Ovary (tissue), 10 donors: ENCODE measurements at places on chromosomes 7 and 10.

- DNase-seq = no peak
These were observed 59.4 kb downstream of the RAB11FIP2 start for GRCh38 chr10:117987244-117987909.

DNA sequence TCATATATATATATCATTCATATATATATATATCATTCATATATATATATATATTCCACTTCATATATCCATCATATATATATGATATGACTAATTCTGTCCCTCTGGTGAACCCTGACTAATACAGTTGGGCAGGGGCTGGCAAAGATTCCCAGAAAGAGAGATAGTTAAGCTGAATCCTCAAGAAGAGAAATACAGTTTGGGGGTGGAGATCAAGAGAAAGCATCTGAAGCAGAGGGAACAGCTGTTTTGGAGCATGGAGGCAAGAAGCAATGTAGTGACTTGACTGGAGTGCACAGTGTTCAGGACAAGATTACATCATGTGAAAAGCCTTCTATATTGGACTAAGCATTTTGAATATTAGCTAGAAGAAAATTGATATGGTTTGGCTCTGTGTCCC is 540.7 kb downstream of the MAGI2 start:
- DNase-seq = no peak

DNA sequence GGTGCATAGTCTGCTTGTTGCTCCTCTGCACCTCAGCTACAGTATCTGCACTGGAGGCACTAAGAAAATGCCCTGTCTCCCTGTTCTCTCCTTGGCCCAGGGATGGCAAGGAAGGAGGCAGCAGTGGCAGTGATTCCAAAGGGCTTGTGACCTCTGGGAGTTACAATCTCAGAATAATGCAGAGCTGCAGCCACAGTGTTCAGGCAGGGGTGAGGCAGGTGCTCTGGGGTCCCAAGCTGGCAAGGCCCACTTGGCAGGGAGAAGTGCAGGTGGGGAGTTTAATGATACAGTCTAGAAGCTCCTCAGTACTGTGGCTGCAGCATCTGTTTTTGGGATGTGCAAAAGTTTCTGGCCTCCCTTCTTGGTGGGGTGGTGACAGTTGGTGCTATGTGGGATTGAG is 456.4 kb downstream of the CCSER2 start:
- DNase-seq = no peak

DNA sequence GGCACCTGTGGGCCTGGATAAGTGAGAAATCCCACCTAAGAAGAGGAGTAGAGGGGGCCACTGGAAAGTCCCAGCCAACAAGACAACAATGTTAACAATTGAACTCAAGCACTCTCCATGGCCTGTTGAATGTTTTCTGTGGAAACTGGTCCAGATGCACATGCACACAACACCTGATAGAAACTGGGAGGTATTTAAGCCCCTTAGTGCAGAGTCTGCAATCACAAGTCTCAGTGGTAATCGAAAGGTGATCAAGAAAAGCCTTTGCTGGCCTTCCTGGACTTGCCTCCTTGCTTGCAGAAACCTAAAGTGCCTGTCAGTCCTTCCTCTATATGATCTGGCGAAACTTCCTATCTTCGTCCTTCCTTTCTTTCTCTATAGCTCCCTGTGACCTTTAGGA is 30.6 kb upstream of the HNRNPH3 start:
- no peak for DNase-seq

DNA sequence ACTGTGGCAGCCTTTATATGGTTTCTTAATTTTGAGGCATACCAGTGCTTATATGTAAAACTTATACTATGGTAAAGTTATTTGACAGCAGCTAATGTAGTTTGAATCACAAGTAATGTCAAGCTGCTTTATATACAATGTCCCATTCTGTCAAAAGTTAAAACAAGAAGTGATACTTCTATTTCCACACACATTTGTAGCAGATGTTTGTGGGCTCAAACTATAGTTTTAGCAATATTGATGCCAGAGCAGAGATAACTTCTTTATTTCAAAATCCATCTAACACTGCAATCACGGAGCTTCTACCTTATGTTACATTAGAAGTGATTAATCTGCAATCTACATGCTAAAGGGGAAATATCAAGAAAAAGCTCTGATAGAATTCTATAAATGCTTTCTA is 149.6 kb downstream of the ADK start:
- no peak for DNase-seq

DNA sequence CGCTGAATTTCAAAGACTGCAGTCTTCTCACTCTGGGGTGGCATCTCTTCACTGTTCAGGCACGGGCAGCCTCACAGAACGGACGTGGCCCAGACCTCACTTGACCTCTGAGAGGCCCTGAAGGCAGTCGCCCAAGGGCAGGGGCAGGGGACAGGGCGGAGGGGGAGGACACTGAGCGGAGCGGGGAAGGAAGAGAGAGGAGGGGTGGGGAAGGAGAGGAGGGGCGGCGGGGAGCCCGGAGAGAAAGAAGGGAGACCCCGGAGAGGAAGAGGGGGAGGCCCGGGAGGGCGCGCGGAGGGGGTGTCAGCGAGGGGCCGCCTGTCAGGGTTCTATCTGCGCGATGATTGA is 58.7 kb upstream of the COMTD1 start:
- DNase-seq = peak; percentile 69

DNA sequence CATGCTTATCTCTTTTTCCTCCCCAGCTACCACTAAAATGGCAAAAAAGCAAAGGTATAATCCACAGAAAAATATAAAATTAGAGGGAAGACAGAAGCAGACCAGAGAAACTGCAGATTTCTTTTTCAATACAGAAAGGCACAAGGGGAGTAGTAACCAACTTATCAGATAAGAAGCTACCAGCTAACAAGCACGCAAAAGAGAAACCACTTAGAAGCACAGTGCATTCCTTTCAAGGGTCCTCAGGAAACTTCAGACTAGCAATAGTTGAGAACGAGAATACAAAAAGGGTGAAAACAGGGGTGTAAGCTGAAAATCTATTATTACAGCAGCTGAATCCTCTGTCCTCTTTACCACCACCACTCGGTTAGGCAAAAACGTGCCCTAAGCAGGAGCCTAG is 9.9 kb upstream of the OR2A5 start:
- DNase-seq = no peak

GRCh38 chr7:140034421-140034820 is 28.3 kb downstream of the PARP12 start:
- DNase-seq = no peak

- DNase-seq = no peak
These were observed 49.6 kb upstream of the RHEB start for GRCh38 chr7:151568956-151569940.

DNA sequence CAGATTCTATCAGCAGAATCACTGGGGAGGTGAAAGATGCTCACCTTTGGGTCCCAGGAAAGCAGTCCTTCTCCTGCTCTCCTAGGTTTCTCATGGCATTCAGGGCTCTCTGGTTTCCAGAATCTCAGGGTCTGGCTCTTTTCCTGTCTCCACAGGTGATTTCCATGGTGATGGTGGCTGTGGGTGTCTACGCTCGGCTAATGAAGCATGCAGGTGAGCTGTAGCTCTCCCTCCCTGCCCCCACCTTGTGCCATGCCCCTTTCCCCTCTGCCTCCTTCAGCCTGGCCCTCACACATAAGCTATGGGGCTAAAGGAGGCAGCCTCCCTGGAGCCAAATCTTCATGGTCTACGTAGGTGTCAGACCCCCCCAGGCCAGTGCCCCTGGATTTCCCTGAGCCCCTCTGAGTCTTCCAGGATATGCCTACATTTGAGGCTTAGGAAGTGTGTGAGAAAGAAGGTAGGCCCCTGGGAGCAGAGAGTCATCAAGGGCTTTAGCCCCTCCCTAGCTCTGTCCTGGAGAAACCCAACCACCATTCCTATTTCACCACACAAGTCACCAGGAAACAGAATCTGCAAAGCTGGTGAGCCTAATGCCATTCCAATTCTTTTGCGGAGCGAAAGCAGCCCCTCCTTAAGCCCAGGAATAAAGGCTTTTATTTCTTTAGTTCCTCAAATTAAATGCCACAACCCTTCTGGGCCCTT is 17.2 kb downstream of the TSPAN33 start:
- DNase-seq = no peak

DNA sequence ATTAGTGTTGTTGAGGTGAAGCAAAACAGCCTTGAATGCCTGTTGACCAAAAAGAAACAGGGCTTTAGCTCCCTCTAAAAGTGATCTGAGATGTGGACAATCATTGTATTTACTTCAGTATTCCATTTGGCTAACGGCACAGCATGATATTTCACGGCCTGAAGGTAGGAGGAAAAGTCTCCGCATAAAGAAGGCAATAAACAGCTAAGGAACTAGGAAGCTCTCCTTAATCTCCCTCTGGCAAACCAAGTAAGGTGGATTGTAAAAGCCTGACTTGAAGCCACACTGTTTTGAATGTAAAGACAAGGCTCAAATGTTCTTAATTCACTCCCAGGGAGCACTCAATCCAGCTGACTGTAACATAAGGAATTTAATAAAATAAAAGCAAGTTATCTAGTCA is 160.0 kb upstream of the ZNF804B start:
- DNase-seq = no peak

- no peak for DNase-seq
These were observed 250.6 kb upstream of the NPVF start for GRCh38 chr7:25478925-25479324.

DNA sequence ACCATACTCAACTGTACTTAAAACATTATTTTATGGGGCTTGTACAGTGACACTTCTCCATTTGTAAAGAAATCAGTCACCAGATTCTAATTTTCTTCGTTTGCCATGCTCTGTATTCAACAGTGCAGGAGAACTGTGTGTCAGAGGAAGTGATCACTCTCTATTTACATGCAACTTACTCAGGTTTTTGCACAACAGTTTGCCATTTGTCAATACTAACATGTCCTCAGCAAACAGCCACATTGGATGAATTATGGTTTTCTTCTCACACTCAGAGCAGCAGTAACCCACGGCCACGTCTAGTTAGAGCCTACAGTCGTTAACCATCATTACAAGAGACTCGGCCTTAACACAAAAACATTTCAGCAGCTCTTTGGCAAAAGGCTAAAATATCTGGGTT is 69.2 kb upstream of the SP4 start:
- DNase-seq = no peak

DNA sequence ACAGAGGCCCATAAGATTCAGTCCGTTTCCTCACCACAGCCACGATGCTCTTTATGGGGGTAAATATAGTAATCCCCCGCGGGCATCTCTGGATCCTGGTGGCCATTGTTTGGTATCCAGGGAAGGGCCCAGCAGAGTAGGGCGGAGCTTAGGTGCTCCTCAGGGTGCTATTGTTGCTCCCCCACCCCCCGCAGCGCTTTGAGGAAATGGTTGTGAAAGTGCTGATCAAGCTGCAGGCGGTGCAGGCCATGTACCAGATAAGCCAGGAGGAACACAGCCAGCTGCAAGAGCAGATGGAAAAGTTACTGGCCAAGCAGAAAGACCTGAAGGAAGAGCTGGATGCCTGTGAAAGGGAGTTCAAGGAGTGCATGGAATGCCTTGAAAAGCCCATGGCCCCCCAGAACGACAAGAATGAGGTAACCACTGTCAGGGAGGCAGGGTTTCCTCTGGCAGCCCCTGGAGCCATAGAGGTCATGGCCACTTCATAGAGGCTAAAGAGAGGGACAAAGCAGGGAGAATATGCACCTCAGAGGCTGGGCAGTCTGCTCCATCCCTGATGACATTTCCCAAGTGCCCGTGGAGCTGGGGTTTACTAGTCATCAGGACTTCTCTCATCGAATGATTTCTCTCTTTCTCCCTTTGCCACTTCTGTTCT is 17.6 kb upstream of the FLNC start:
- no peak for DNase-seq

DNA sequence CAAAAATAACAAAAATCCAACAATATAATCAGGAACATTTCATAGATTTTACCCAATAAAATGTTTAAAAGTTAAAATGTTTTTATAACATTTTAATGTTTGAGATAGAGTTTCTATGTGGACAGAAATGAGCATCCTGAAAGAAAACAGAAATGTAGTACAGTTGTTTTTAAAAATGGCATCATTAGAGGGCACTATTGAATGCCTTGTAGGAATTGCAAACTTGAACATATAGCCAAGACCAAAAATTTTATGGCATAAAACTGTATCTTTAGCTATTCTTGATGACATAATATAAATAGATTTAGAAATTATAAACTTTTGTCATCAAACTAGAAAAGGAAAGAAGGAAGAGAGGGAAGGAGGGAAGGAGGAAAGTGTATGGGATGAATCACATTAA is 1372.7 kb downstream of the GATA3 start:
- DNase-seq = no peak

- DNase-seq = no peak
These were observed 770.6 kb downstream of the CCSER2 start for GRCh38 chr10:85098835-85099521.

DNA sequence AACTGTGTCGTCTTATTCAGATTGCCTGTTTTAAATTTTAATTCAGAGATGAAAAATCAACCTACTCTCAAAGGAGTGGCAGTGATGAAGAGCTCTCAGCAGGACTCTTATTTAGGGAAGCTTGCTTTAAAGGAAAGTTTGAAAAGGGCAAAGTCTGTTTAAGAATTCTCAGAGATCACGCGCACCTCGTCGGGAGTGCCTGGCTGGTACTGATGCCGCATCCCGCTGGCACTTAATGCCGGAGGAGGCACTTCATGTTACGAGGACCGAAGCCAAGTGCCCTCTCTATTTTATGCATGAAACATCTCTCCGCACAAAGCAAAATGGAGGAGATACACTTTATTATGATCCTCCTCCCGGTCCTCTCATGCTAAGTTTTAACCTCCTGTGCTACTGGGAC is 71.1 kb upstream of the INSYN2A start:
- no peak for DNase-seq

DNA sequence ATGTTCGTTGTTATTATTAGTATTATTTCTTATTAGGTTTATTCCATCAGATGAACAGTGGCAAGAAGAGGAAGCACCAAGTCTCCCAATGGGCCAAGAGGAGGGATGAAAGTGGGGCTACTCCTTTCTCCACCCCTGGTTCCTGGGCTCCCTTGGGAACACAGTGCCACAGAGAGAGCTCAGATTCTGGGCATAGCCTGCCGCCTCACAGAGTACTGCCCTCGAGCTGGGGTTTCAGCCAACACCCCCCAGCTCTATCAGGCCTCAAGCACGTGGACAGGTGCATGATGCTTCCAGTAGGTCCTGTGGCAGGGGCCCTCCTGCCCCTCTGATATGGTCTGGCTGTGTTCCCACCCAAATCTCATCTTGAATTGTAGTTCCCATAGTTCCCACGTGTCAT is 103.6 kb upstream of the RNF32 start:
- DNase-seq = no peak

GRCh38 chr7:156783864-156784263 is 109.1 kb downstream of the LMBR1 start:
- no peak for DNase-seq

GRCh38 chr10:86200269-86200668 is 166.3 kb downstream of the GRID1 start:
- DNase-seq = no peak

DNA sequence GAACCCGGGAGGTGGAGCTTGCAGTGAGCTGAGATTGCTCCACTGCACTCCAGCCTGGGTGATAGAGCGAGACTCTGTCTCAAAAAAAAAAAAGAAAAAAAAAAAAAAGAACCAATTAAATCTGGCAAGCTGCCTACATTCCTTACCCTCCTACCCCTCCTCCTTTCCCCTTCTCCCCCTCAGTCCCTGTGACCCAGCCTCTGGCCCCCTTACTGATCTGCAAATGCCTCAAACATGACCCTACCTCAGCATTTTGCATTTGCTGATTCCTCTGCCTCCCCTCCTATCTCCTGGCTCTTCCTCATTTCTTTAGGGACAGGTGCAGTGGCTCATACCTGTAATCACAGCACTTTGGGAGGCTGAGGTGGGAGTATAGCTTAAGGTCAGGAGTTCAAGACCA is 19.3 kb downstream of the CDHR3 start:
- no peak for DNase-seq
